ENCODE measurements at places on chromosomes 6 and 20.

DNA sequence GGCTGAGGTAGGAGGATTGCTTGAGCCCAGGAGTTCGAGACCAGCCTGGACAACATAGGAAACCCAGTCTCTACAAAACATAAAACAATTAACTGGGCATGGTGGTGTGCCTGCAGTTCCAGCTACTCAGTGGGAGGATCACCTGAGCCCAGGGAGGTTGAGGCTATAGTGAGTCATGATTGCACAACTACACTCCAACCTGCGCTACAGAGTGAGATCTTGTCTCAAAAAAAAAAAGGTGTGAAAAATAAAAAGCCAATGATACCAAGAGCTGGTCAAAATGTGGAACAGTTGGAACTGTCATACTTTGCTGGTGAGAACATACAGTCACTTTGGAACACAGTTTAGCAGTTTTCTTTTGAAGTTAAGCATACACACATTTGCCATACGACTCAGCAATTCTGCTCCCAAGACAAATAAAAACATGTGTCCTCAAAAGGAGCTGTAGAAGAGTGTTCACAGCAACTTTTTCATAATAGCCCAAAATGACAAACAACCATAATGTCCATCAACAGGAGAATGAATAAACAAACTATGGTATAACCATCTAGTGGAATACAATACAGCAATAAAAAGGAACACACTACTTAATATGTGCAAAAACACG, 21.6 kb upstream of the FKBP5 start:
- no peak for DNase-seq

- DNase-seq = no peak
These were observed 31.4 kb downstream of the HIVEP2 start for GRCh38 chr6:142913511-142914047.

- DNase-seq = no peak
These were observed 38.4 kb downstream of the BCKDHB start for GRCh38 chr6:80144753-80145315.

GRCh38 chr20:35447082-35447789, 8.2 kb upstream of the CEP250 start:
- peak; percentile 49 for DNase-seq

GRCh38 chr20:7452890-7453289, 487.4 kb downstream of the HAO1 start:
- no peak for DNase-seq

- DNase-seq = no peak
These were observed 113.5 kb downstream of the EPM2A start for GRCh38 chr6:145621776-145622175.

DNA sequence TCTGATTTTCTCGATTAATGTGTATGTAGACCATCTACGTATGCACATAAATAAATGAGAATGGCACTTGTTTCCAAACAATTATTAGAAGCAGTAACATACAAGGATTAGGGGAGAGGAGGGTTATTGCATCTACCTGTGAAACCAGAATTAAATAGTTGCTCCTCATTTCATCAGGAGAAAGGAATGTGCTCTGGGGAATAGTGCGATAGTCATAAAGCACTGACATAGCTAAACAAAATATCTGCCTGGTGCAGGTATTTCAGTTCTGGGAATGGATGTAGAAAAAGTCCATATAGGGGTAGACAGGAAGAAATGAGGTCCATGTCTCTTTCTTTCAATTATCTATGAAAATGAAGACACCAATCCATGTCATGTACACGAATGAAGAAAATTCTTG, 1.6 kb upstream of the ID4 start:
- DNase-seq = no peak

GRCh38 chr6:157956171-157956730, 25.4 kb upstream of the SYNJ2 start:
- no peak for DNase-seq

GRCh38 chr6:150905769-150906168, 40.3 kb downstream of the MTHFD1L start:
- DNase-seq = no peak

DNA sequence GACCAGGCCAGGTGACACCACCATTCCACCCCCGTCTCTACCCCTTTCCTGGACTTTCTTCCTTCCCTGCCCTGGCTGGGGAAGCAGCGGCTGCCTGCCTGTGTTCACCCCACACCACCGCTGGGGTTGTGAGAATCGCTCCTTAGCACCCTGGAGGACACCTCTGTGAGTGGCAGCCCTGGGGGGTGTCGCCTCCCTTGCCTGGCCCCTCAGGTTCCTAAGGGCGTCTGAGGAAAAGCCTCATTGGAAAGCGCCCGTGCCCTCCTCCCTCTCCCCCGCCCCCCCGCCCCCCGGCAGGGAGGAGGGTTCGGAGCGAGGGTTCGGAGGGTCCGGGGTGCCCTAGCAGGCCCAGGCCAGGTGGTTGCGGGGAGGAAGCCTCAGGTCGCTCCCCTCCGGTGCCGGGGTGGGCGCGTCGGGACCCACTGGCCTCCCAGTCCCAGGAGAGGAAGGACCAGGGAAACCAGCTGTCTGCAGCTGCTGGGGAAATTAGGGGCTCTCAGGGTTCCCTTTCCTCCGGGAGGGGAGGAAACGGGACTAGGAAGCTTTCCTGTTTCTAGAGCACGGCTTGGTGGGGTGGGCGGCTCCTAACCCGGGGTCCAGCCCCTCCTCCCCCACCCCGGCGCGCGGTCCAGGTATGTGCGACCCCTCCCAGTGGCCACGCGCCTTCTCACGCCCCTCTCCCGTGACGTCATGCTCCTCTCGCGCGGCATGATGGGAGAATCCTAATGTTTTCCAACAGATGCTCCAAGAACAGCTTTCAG, at the start of gene PHACTR3:
Gene PHACTR3 (plus strand): TSS at position 760 of the 761 bp plus-strand sequence. CDS start 475 bp downstream, outside the sequence.
- DNase-seq = no peak

- no peak for DNase-seq
These were observed 90.5 kb downstream of the MAN1A1 start for GRCh38 chr6:119259027-119259426.

DNA sequence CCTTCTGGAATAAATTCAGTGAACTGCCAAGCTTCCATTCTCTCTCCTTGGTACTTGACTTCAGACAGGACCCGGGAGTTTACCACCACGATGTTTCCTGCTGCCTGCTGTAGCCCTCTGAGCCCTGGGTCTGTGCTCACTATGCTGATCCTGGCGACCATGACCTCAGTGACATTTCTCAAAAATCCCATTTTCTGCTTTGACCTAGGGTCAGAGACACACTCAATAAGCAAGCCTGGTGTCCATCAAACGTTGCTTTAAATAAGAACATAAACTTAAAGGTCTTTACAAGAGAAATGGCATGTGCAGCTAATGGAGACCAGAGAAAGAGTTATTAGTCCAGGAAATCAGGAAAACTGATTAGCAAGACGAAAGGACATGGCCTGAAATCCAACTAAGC, 509.7 kb upstream of the SULF2 start:
- DNase-seq = no peak

GRCh38 chr6:43823879-43824702, 54.1 kb downstream of the VEGFA start:
- DNase-seq = no peak

- no peak for DNase-seq
These were observed 56.4 kb downstream of the ADTRP start for GRCh38 chr6:11722220-11722619.

DNA sequence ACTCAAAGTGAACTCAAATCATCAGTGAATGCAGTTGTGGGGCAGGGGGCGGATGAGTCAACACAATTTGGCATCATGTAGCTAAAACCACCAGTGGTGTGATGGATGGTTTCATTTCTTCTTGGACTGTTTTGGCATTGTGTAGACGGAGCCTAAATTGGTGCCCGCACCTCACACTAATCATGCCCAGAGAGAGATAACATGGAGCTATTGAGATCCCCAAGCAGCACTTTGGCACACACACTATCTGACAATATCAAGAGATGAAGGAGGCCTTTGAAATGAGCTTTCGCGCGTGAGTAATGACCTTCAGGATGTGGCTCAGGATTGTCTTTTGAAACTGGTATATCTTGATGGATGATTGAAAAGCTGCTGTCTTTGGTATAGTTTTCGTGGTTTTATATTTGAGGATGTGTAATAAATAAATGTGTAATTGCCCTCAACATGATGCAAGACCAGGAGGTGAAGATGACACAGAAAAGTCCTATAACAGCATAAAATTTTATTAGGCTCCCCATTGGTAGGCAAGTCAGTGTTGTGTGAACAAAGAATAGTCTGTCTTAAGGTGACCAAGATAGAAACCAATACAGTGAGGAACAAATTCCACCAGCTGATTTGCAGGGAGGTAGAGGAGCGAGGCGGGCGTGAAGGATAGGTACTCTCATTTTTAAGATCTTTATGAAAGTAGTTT, 174.2 kb downstream of the TSHZ2 start:
- DNase-seq = no peak

DNA sequence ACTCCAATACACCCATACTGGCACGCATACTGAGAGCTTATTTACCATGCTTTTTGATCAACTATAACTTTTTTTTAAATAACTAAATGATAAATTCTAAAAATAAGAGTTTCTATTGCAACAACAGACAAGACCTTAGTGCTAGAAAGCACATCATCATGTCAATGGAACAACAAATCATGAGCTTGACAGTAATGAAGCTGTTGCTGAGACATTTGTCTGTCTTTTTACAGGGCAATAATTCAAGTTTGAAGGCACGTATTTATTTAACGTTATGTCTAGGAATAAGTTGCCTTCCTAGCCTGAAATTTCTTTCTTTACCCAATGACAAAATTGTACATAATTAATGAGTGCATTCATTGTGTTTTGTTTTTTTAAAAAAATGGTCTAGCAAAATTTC, 299.2 kb downstream of the EYA4 start:
- DNase-seq = no peak

GRCh38 chr6:7235712-7236305, 77.2 kb downstream of the SSR1 start:
- DNase-seq = no peak

DNA sequence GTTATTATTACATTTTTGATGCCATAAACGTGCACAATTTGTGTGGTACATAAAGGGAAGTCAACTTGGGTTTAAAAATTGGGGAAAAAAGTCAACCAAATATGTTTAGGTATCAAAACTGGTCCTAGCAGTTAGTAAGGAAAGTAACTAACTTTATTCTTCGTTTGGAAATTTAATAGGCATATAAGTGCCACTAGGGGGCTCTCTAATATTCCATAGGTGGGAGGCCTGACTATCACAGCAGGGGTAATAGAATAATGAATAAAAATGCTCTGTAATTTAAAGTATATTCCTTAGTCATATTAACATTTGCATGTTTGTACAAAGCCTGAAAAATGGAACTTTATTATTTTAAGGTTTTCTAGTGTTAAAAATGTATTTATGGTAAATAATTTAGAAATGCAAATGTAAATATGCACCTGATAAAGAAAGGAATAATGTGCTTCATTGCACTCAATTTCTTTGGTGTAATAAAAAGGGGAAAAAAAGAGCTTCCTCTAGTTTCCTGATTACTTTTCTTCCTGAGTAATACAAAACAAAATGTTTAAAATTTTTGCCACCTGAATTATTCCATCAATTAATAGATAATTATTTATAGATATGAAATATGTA, 125.7 kb upstream of the HDAC2 start:
- DNase-seq = peak; percentile 13

- DNase-seq = no peak
These were observed 257.3 kb upstream of the NT5E start for GRCh38 chr6:85192596-85192995.

- no peak for DNase-seq
These were observed 29.7 kb downstream of the STK35 start for GRCh38 chr20:2131366-2131765.

DNA sequence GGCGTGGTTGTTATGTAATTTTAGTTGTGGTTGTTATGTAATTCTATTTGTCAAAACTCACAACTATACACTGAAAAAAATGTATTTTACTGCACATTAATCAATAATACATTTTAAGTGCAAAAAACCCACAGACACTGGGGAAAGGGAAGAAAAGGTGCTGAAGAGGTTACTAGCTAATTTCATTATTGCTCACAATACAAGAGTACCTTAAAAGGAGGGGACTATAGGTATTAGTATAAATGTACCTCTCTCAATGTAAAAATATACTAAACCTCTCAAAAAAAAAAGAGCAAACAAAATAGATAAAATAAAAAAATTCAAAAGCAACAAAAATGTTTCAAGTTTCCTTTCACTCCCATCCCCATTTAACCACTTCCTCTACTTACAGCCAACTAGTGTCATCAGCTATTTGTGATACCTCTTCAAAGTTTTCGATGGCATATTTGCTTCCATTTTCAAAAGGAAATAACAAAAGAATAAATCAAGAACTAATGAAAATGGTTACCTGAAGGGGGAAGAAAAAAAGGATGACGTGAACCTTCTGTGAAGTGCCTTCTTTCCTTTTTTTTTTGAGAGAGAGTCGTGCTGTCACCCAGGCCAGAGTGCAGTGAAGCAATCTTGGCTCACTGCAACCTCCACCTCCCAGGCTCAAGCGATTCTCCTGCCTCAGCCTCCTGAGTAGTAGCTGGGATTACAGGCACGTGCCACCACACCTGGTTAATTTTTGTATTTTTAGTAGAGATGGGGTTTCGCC, 30.2 kb downstream of the RANBP9 start:
- no peak for DNase-seq

DNA sequence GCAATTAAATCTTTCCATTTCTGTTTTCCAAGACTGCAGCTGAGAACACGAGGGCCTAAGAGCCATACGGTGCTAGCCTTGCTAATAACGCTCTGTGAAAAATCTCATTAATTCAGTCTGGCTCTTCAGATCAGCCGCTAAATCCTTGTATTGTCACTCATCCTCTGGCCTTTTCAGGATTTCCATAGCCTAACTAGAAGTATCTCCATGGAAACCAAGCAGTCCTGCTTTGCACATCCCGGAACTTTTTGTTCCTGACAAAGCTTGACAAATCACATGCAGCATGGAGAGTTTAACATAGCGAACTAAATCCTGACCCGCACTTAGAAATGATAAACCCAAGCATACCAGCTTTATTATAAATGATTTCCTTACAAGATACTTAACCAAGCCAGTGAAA, 383.7 kb downstream of the CD83 start:
- DNase-seq = no peak

DNA sequence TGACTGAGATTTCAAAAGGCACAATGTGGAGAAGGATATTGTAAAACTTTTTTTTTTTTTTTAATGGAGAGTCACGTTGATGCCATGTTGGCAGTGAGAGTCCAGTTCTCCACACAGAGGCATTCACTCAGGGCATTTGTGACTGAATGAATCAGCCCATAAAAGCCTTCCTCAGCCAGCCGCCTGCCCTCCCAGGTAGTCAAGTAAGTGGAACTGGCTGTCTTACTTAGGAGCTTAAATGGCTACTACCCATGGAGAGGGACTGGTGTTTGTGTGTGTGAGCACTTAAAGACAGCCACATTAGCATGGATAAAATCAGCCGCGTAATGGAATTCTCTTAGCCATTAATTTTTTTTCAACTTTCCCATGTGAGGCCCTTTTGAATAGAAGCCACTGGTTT, 12.6 kb downstream of the AAR2 start:
- DNase-seq = no peak

DNA sequence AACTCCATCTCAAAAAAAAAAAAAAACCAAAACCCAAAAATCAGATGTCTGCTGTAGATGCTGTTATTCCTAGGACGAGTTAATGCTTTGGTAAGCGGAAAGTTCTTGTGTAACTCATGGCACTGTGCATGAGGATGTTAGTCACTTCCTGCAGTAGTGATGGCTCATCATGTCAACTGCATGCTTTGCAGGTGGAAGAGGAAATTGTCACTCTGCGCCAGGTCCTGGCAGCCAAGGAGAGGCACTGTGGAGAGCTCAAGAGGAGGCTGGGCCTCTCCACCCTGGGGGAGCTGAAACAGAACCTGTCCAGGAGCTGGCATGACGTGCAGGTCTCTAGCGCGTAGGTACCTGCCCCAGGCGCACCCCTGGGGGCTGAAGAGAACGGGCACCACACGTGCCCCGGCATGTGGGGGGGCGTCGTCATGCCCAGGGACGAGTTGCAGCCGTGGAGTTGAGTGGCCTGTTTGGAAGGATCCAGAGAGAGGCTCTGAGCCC, 8.5 kb downstream of the TPD52L2 start:
- no peak for DNase-seq

GRCh38 chr20:59441860-59442810, 141.7 kb downstream of the EDN3 start:
- DNase-seq = peak; percentile 41
